ENCODE measurements at places on chromosomes 1 and 21. TPM values are rescaled to one million over a fixed set of nuclear protein-coding genes. Genes with fewer than 3 reads are reported as not detected.

Gene PRAMEF17
- not detected for total RNA-seq

DNA sequence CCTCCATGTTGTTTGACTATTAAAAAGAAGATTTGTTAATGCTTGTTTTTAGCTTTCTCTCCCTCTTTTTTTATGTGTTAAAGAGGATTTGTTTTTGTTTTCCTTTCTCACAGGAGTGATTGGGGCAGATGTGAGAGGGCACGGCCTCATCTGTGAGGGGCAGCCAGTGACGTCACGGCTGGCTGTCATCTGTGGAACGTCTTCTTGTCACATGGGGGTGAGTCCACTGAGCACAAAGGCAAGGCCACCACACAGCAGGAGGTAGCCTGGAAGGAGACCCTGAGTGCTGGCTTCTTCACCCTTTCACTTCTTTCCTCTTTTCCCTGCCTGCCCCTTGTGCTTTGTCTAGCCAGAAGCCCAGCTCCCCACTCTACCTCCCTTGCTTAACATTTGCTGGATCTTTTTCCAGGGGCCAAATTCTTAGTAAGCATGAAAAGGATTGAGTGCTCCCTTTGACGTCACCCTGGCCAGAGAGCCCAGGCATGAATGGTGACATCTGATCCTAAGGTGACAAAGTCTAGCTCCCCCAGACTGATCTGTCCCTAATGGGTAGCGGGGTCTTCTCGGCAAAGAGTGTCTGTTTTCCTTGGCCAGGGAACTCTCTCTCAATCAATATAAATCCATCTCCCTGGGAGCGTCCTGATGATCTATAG is 257.2 kb downstream of the FGGY start:
- no peak overlapping the region for H3K4me3 ChIP-seq
- DNase-seq: no peak
- peaks cover 10% of the 10 kb centered on the region for H3K4me1 ChIP-seq
- no peaks in the 10 kb centered on the region for H3K36me3 ChIP-seq
- H3K27me3 ChIP-seq: no peaks in the 10 kb centered on the region
- no peak overlapping the region for H3K27ac ChIP-seq

- no peak for DNase-seq
- H3K4me1 ChIP-seq: peaks cover 27% of the 10 kb centered on the region
- H3K27me3 ChIP-seq: no peaks in the 10 kb centered on the region
- no peak overlapping the region for H3K4me3 ChIP-seq
- no peaks in the 10 kb centered on the region for H3K36me3 ChIP-seq
Observed at GRCh38 chr1:205998457-205999241, 4.5 kb downstream of the RAB7B start.

DNA sequence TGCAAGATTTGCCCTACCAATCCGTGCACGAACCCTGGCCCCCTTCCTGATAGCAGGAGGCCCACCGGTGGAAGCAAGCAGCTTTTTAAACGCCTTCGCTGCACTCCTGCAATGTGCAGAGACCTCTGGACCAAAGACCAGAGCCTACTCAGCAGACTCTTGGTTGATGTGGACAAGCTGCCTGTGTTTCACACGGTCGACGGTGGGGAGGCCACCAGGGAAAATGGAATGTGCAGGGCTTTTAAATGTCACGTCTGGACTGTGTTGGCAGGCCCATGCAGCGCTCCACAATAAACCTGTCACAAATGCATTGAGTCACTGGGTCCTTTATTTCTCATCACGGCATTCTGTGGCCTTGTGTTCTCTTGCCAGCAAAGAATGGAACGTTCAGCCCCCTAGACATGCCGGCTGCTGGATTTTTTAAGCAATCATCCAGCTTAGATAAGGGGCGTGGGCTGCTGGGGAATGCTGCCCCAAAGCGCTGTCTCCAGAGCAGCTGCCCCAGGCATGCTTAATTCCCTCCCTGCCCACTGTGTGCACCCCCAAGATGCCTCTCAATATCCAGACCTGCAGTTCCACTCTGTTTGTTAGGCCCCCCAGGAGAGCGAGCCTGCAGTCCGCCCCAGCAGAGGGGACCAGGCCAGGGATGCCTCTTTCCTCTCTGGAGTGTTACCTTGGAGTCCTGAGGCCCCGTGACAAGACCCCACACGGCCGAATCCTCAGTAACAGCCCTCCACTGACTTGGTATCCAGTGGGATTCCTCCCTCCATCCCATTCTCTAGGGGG is 71.3 kb downstream of the ATP5PO start:
- peaks cover 4% of the 10 kb centered on the region for H3K4me1 ChIP-seq
- no peaks in the 10 kb centered on the region for H3K36me3 ChIP-seq
- peak; percentile 32 for DNase-seq
- H3K27me3 ChIP-seq: no peaks in the 10 kb centered on the region

- no peak overlapping the region for H3K4me3 ChIP-seq
- H3K4me1 ChIP-seq: no peaks in the 10 kb centered on the region
- H3K27me3 ChIP-seq: no peaks in the 10 kb centered on the region
- no peak for DNase-seq
Observed at GRCh38 chr1:68331117-68331865, 99.0 kb upstream of the WLS start.

- H3K4me1 ChIP-seq: peaks cover 3% of the 10 kb centered on the region
- H3K4me3 ChIP-seq: peak overlapping the region; percentile 16
- no peaks in the 10 kb centered on the region for H3K36me3 ChIP-seq
- DNase-seq: peak; percentile 41
Observed at GRCh38 chr1:222464841-222465210, 83.1 kb downstream of the HHIPL2 start.

- no peaks in the 10 kb centered on the region for H3K27me3 ChIP-seq
- H3K36me3 ChIP-seq: no peaks in the 10 kb centered on the region
- no peak overlapping the region for H3K27ac ChIP-seq
- no peaks in the 10 kb centered on the region for H3K4me1 ChIP-seq
- no peak overlapping the region for H3K4me3 ChIP-seq
Observed at GRCh38 chr1:80989455-80989854, 811.3 kb upstream of the ADGRL2 start.

Data from cardiac muscle cell (in vitro differentiated cells and primary cell).